ENCODE measurements at places on chromosomes 7 and 10. TPM values are rescaled to one million over a fixed set of nuclear protein-coding genes. Genes with fewer than 3 reads are reported as not detected.
A peak's percentile ranks its signal among the peaks of the same experiment; 100 is the strongest.

TAS2R3 gene
- polyA plus RNA-seq, result not detected

GRCh38 chr10:7610026-7610425 is 56.7 kb downstream of the ITIH5 start:
- no peak for DNase-seq

DNA sequence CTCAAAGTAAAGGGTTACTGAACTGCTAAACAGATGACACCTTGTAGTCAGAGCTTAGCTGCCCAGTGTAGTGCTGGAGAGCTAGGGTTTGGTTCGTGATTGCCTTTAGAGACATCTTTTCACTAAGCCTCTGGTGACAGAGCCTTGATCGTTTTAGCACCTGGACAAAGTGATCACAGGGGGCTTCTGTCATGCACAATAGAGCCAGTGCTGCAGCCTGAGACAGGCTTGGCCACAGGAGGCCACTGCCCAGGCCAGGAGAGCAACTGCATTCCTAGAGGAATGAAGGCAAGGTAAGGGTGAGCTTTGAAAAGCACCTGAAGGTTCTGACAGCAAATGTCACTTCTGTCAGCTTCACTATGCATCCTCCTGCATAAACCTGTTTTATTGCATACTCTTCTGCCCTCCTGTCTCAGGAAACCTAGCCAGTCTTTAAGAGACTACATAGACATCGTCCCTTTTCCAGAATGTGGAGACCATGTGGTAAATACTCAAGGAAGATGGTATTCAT is 122.9 kb downstream of the NPY start:
- DNase-seq, result no peak

DNA sequence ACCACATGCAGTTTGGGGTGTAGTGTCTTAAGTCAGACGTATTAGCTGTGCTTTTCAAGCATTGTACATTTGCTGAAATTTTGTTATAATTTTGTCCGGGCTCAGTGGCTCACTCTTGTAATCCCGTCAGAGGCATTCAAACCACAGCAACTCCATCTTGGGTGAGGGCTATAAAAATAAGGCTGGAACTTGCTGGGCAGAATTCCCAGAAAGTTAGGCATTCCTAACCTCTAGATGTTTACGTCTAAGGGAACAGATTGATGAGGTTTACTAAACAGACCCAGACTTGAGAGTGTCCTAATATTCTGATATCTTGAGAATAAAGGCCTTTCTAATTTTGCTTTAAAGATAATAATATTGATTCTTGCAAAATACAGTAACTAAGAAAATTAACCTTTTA is 957.8 kb downstream of the NXPH1 start:
- DNase-seq, result no peak

- DNase-seq, result no peak
Observed at GRCh38 chr10:99360934-99361333, 31.8 kb downstream of the CNNM1 start.

DNA sequence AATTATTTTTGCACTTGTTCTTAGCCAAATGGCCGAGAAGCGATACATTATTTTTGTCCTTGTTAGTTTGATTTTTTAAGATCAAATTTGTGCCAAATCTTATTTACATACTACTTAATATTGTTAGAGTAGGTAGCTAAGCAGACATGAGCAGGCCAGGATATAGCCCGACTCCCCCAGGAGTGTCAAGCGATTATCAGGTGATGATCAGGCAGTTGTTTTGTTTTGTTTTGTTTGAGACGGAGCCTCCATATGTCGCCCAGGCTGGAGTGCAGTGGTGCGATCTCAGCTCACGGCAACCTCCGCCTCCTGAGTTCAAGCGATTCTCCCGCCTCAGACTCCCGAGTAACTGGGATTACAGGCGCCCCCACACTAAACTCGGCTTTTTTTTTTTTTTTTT is 71.1 kb downstream of the LYZL2 start:
- no peak for DNase-seq

- no peak for DNase-seq
Observed at GRCh38 chr7:155770241-155770640, 42.0 kb downstream of the SHH start.

ATE1 gene
- 20.4 TPM for polyA plus RNA-seq

GRCh38 chr7:87447116-87447635 is 28.3 kb downstream of the ABCB4 start:
- DNase-seq, result no peak

CPN1 gene
- polyA plus RNA-seq, result 0.10 TPM

LBX1 gene
- polyA plus RNA-seq, result 6.3 TPM

FAM25A gene
- not detected for polyA plus RNA-seq

- no peak for DNase-seq
Observed at GRCh38 chr10:75245354-75246250, 9.8 kb upstream of the COMTD1 start.

DNA sequence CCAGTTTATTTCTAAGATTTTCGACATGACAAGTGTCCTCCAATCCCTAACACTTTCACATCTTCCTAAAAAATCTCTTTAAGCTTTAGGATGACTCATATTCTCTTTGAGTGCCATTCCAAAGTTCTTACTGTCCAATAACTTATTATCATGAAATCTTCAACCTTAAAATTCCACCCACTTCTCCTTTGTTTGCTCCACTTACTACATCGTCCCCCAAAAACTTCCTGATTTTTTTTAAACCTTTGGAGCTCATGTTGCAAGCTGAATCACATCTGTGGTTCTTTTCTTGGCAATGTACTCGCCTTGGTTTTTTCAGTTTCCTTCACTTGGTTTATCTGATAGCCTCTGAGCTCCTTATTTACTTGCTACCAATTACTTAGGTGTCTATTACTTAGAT is 39.2 kb upstream of the JCAD start:
- no peak for DNase-seq

RBP3 gene
- polyA plus RNA-seq, result 0.07 TPM

DNA sequence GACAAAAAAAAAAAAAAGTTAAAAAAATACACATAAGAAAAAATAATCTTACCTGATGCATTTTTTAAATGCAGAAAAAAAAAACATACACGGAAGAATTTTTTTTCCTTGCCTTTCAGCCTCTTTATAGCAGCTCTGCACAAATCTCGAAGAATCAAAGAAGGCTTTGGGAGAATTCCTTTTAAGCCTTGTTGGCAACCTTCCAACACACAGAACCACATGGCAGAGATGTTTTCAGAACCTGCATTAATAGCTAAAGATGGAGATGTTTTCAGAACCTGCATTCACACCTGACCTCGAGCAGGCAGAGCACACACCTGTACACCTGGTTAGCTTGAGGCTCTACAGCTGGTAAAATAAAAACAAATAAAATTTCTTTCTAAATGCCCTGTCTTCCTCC is 65.6 kb downstream of the DOCK4 start:
- no peak for DNase-seq

DNA sequence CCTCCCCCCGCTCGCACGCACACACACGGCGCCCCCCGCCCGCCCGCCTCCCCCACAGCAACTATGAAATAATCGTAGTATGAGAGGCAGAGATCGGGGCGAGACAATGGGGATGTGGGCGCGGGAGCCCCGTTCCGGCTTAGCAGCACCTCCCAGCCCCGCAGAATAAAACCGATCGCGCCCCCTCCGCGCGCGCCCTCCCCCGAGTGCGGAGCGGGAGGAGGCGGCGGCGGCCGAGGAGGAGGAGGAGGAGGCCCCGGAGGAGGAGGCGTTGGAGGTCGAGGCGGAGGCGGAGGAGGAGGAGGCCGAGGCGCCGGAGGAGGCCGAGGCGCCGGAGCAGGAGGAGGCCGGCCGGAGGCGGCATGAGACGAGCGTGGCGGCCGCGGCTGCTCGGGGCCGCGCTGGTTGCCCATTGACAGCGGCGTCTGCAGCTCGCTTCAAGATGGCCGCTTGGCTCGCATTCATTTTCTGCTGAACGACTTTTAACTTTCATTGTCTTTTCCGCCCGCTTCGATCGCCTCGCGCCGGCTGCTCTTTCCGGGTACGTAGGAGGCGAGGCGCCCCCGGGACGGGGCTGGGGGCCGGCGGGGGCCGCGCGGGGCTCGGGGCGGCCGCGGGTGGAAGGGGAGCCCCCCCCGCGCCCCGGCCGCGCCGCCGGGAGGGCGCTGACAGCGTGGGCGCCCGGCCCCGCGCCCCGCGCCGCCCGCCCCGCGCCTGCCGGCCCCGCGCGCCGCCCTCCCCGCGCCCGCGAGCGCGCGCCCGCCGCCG is 441 bp downstream of the BMI1 start:
- DNase-seq, result no peak

VAX1 gene
- not detected for polyA plus RNA-seq

DNA sequence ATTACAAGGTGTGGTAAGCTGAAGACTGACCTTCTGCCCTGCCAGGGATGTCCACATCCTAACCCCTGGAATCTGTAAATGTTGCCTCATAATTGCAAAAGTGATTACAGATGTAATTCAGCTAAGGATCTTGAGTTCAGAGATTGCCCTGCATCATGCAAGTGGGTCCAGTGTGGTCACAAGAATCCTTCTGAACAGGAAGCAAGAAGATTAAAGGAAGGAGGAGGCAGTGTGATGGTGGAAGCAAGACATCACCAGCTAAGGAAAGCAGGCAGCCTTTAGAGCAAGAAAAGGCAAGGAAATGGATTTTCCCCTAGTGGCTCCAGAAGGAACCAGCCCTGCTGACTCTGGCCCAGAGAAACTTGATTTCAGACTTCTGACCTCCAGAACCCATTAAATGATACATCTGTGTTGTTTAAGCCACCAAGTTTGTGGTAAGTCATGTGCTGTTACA is 78.1 kb downstream of the USP6NL start:
- DNase-seq, result no peak

DNA sequence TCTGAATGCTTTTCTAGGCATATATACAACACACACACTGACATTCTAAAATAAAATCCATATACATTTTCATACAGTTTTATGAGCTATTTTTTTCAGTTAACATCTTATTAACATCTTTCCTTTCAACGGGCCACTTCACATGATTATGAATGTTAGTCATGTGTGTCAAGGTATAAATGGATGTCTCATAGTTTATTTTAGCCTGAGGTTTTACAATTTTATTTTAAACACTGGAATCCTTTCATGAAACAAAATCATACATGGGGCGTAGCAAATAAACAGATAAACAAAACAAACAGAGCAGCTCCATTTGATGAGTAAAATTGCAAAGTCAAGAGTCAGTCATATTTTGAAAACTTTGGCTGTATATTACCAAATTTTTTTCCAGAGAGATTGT is 120.1 kb upstream of the AOAH start:
- no peak for DNase-seq

GRCh38 chr10:4514445-4515108 is 311.4 kb upstream of the AKR1E2 start:
- peak; percentile 50 for DNase-seq

DNA sequence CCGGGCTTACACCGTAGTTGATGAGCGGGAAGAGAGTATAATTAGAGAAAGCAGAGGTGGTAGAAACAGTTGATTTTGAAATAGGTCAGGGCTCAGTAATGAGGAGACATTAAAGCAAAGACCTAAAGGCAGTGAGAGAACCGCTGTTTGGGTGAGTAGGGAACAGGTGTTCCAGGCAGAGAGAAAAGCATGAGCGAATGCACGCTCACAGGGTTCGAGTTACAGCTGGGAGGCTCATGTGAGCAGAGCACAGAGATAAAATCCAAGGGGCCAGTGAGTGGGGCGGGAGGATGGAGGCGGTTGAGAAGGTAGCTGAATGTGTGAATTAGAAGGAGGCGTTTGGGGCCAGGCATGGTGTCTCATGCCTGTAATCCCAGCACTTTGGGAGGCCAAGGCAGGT is 39.9 kb downstream of the APBB1IP start:
- no peak for DNase-seq

NEBL gene
- 3.0 TPM for polyA plus RNA-seq

DNA sequence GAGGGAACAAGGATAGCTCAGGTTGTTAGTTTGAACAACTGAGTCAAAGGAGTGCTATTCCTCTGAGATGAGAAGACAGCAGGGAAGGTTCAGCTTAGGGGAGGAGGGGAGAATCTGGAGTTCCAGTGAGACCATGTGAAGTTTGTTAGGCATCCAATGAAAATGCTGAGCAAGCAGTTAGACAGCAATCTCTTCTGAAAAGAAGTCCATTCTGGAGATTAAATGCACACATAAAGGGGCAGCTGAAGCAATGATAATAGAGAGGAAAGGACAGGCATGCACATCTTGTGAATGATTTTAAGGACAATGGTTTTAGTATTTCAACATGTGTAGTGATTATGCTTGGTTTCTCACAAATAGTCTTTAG is 89.7 kb upstream of the GHITM start:
- DNase-seq, result no peak

GRCh38 chr7:35729061-35729783 is 34.3 kb upstream of the HERPUD2 start:
- no peak for DNase-seq

GRCh38 chr10:97384641-97385040 is 16.5 kb downstream of the RRP12 start:
- DNase-seq, result no peak

- no peak for DNase-seq
Observed at GRCh38 chr10:61961278-61961677, 59.8 kb downstream of the ARID5B start.

DNA sequence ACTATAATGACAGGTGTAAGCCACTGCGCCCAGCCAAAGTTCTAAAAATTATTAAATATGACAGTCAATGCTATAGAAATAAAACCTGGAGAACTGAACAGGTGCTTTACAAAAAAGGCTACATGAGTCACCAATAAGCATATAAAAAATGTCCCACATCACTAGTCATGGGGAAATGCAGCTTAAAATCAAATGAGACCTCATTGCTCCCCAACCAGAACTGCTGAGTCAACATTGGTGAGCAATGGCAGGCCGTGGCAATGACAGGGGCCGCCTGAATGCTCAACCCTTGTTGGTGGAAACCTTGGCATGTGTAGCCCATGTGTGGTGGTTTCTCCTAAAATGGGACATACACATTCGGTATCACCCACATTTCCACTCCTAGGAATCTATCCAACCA is 352.3 kb upstream of the KLF6 start:
- DNase-seq, result no peak

DNA sequence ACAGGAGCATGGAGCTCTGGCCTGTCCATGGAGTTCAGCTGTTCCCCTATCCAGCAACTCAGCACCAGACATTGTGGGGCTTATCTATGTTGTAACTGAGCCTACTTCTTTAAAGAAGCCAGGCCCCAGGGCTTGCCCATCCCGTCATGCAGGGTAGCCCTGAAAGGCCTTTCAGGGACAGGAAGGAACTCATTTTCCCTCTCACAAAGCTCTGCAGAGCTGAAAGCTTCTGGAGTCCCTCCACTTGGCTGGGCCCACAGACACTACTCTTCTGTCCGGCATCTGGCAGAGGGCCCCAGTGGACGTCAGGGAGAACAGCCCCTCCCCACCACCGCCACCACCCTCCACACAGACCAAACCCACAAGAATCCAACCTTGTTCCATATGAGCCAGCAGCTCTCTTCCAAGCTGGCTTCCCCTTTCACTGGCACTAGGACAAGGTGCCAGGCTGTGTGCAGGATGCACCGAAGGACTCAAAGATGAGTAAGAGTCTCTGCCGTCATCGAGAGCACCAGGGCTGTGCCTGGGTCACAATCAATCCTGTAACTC is 33.1 kb downstream of the DENND2A start:
- DNase-seq, result peak; percentile 75

DNA sequence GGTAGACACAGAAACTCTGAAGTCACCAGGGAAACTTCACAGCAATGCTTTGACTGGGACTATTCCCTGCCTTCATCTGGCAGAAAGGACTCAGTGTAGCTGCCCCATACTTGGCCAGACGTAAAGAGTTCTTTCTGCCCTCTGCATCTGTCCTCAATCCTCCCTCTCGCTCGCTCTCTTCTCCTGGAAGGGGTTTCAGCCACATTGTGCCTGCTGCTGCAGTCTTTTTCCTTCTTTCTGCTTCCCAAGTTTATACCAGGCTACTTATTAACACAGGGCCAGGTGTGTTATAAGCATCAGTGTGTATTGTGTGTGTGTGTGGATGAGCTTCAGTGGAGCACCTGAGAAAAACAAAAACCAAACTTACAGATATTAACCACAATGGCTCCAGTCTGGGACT is 638.4 kb downstream of the ACTR3B start:
- DNase-seq, result no peak

KCNIP2 gene
- 3.8 TPM for polyA plus RNA-seq

RAMP3 gene
- polyA plus RNA-seq, result 3.4 TPM

Measured in muscle of arm (tissue), 14 donors.